A375 (cell line): ENCODE measurements at places on chromosomes 6 and 20. TPM values are rescaled to one million over a fixed set of nuclear protein-coding genes. Genes with fewer than 3 reads are reported as not detected.

FERMT1 gene
- total RNA-seq: 20.9 and 24.0 TPM in 2 replicates

TSHZ2 gene
- total RNA-seq: 1.1 and 1.5 TPM in 2 replicates

NKX2-2 gene
- 0.41 and 1.8 TPM in 2 replicates for total RNA-seq

DOK5 gene
- total RNA-seq: 0.40 and 0.53 TPM in 2 replicates

TMC2 gene
- not detected in 2 replicates for total RNA-seq

MAP3K7 gene
- 19.0 and 20.8 TPM in 2 replicates for total RNA-seq

GJA10 gene
- not detected in 2 replicates for total RNA-seq

FILIP1 gene
- total RNA-seq: 0.11 TPM in 1 of 2 replicates, not detected in the other

RBM24 gene
- total RNA-seq: 0.48 and 1.5 TPM in 2 replicates
